ENCODE measurements at places on chromosomes 2 and 18.
A peak's percentile ranks its signal among the peaks of the same experiment; 100 is the strongest.

GRCh38 chr2:235194351-235194750 lies 242.5 kb downstream of the SH3BP4 start:
- H3K4me3 ChIP-seq, result no peak overlapping the region
- no peaks in the 10 kb centered on the region for H3K4me1 ChIP-seq
- no peak overlapping the region for H3K27ac ChIP-seq
- H3K36me3 ChIP-seq, result no peaks in the 10 kb centered on the region
- peaks cover 36% of the 10 kb centered on the region for H3K27me3 ChIP-seq

- H3K27me3 ChIP-seq, result peaks cover 13% of the 10 kb centered on the region
- no peak within 1 kb of the TSS for H3K4me3 ChIP-seq
- H3K4me1 ChIP-seq, result peaks cover 8% of the 10 kb centered on the region
- no peak for DNase-seq
Measured at GRCh38 chr2:233692648-233693047, at the start of gene UGT1A6. UGT1A6 (plus strand) TSS chr2:233692890; CDS start chr2:233693005, 115 bp downstream.

- H3K4me3 ChIP-seq, result no peak overlapping the region
- H3K4me1 ChIP-seq, result no peaks in the 10 kb centered on the region
- DNase-seq, result no peak
- no peaks in the 10 kb centered on the region for H3K36me3 ChIP-seq
- H3K27me3 ChIP-seq, result peaks cover 20% of the 10 kb centered on the region
- H3K27ac ChIP-seq, result no peak overlapping the region
Measured at GRCh38 chr2:236674646-236675045, 105.0 kb downstream of the ACKR3 start.

- no peak for DNase-seq
- peaks cover 26% of the 10 kb centered on the region for H3K4me1 ChIP-seq
- H3K27me3 ChIP-seq, result no peaks in the 10 kb centered on the region
- H3K4me3 ChIP-seq, result no peak overlapping the region
- peak overlapping the region; percentile 21 for H3K27ac ChIP-seq
Measured at GRCh38 chr2:68709421-68709911, 25.1 kb upstream of the ARHGAP25 start.

Data from naive B cell (primary cell).